Stimulated activated CD8-positive, alpha-beta memory T cell treated with anti-CD3 and anti-CD28 coated beads, Interleukin-4, amount 100 ng/mL, for 24 hours (primary cell): ENCODE measurements at places on chromosomes 11 and 22.

DNA sequence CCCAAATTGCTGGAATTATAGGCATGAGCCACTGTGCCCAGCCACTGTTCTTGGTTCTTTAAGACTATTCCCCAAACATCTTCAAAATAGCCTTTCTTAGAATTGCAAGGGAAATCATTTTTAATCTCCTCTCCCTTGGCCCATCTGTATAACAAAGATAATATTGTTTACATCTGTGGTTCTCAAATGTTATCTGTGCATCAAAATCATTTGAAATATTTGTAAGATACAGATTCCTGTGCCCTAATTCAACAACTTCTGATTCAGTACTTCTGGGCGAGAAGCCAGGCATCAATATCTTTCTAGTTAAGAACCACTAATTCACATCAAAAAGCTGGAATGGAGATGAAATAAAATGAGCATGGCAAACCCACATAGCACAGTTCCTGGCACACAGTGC lies 83.0 kb downstream of the TMPRSS5 start:
- DNase-seq: no peak

- DNase-seq: no peak
These were observed 10.4 kb downstream of the PDHX start for GRCh38 chr11:34926831-34927132.

GRCh38 chr11:75792997-75793800 lies 21.8 kb upstream of the UVRAG start:
- DNase-seq: no peak

GRCh38 chr11:11349870-11350337 lies 3.1 kb downstream of the CSNK2A3 start:
- DNase-seq: no peak

- no peak for DNase-seq
These were observed 403.1 kb upstream of the CCDC90B start for GRCh38 chr11:83689144-83689780.

GRCh38 chr22:21013657-21014201 lies 1.2 kb upstream of the P2RX6 start:
- no peak for DNase-seq

DNA sequence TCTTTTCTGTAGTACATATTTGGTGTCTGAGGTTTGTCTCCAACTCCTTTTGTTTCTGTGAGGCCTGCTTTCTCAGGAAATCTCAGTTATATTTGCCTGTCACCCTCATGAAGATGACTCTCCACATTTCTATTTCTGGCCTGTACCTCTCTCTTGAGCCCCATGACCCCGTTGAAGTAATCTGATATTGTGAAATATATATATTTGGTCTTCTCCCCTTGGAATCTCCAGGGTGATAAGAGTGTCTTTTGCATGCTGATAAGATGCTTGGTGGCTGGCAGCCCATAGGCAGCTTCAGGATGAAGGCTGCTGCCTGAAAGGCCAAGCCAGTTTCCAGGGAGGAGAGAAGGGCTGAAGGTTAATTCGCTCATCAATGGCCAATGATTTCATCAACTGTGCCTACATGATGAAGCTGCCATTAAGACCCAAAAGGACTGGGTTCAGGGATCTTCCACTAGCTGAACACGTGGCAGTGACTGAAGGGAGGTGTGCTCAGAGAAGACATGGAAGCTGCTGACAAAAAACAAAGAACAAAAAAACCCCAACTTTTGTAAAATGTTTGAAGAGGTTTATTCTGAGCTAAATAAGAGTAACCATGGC lies 67.4 kb downstream of the MICAL2 start:
- no peak for DNase-seq

GRCh38 chr22:28882545-28882877 lies 861 bp upstream of the ZNRF3 start:
- no peak for DNase-seq

DNA sequence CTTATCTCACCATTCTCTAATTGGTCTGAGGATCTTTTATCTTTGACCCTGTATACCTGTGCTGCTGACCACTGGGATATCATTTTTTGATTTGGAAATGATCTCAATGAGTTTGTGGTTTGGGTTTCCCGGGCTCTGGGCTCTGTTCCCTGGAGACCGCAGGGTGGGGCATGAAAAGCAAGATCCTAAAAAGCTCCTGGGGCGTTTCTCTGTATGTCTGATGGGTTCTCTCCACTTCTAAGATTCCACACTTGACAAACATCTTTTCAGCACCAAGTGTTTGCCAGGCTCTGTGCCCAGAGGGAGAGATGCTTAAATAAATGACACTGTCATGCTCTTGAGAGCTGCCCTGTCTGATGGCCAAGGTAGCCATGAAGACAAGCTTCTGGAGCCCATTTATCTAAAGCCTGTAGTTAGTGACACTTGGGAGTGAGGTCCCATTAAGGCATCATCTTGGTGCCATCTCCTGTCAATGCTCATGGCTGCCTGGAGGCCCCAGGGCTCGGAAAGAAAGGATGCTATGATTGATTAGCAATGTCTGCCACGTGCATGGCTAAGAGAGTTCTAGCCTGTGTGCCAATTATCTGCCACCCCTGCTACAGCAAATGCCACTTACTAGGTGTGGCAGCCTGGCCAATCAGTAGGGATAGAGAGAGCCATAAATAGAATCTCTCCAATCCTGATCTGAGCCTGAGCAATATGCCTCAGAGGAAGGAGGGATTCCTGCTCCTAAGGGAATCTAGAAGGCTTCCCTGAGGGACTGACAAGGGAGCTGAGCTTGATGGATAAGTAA lies 531.6 kb downstream of the MN1 start:
- no peak for DNase-seq

GRCh38 chr11:36193721-36194120 lies 95.5 kb downstream of the COMMD9 start:
- no peak for DNase-seq

DNA sequence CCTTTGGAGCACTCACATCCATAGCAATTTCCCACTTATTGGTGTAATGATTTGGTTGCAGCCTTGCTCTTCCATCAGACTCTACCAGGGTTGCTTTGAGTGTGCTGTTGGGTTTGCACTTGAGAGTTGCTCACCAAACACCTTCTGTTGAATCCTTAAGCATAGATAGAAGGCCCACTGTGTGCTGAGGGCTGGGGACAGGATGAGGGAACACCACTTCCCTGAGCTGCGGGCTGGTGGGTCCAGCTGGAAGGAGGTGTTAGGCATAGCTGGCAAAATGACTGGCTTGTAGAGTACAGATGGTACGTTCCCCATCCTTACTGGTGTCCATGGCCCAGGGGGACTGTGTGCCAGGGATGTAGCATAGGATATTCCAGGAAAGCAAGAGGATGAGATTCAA lies 3.9 kb downstream of the PRDM11 start:
- DNase-seq: no peak

DNA sequence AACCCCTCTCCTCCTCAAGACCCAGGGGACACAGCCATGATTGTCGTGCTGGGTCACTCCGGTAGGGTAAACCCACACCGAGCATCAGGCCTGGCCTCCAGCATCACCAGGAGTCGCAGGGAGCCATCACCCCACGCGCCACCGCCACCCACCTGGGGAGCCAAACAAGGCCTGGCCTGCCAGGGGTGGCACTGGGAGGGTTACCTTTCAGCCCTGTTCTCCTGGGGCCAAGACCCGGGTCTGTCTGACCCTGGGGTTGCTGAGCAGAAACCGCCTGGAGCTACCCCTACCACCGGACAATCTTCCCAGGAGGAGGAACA lies 39.3 kb upstream of the NNMT start:
- DNase-seq: no peak

DNA sequence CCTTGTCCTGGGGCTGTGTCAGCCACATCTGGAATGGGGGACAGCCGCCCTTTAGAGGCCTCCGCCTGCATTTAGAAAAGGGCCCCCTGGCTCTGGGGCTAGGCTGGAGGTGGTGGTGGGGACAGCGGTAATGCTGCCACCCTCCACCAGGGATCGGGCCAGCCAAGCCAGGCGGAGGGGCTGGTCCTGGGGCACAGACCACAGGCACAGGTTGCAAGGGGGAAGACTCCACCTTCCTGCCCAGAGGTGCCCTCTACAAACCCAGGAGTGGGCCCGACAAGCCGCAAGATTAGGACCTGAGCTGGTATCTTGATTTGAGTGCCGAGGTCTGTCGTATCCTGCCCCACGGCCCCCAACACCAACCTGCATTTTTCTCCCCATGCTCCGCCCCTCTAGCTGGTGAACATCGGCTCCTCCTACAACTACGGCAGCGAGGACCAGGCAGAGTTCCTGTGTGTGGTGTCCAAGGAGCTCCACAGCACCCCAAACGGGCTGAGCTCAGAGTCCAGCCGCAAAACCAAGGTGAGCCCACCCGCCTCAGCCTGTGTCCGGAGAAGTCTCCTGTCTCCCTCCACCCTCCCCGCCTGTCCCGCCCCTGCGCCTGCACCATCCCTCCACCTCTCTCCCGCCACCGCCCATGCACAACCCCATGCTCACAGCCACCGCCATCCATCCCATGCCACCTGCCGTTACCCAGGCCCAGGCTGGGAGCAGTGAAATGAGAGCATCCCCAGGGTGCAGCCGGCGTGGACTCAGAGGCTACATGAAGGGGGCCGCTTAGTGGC lies 7.6 kb downstream of the KCTD17 start:
- DNase-seq: no peak

DNA sequence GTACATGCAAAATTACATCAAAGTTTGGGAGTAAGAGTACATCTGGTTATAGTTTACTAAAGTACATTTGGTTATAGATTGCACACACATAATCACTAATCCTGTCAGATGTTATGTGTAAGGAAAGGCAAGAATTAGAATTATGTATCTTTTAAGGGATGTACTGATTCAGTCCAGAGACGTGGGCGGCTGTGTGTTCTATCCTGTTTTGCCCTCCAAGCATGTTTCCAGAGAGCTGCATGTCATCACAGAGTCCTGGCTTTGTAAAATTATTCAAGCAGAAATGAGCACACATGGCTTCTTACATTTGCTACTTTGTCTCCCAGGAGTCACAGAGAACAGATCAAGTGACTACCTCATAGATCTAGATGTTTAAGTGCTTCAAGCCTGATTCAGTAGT lies 33.2 kb upstream of the CEP126 start:
- no peak for DNase-seq

- no peak for DNase-seq
These were observed 23.5 kb upstream of the RTN4R start for GRCh38 chr22:20291604-20292063.

- DNase-seq: no peak
These were observed 29.5 kb downstream of the MMP27 start for GRCh38 chr11:102676084-102676483.

DNA sequence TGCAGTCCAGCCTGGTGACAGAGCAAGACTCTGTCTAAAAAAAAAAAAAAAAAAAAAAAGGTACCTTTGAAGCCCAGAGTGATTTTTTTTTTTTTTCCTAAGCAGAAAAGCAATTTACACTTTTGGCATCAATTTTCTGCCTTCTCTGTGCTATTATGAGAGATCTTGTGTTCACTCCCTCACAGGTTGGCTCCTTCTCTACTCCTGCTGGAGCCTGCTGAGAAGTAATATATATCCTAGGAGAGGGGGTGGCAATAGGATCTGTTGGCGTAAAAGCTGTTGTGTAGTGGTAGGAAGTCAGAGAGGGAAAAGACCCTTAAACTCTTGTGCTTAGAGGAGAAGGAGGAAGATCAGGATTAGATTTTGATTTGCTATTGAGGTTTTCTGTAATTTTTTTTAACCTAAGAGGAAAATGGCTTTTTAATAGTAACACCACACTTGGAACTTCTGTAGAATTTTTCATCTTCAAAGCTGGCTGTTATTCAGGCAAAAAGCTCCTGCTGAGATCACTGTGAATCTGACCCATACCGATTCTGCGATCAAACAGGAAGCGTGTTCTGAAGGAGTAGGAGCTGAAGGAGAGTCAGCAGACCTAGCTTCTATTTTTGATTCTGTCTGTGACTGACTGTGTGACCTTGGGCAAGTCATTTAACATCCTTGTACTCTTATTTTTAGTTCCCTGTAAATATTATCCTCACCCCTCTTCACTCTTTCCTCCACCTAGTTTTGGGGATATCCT lies 77.7 kb downstream of the TRIM44 start:
- no peak for DNase-seq

DNA sequence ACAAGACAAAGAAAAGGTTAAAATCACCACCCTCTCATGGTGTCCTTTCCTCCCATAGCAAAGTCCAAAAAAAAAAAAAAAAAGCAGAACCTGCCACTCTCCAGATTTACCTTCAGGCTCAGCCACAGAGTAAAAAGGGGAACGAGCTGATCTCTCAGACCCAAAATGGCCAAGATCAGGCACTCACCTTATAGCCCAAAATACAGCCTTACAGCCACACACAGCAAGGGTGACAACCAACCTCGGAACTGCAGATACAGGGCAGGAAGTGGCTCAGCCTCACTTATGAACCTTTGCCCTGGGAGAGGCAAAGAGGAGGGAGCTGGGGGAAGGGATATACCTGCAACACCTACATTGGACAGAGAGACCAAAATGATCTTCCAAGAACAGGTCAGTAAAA lies 4.5 kb downstream of the FHIP1B start:
- DNase-seq: no peak

GRCh38 chr11:94700622-94701021 lies 67.5 kb upstream of the AMOTL1 start:
- DNase-seq: no peak

GRCh38 chr11:36791957-36792356 lies 193.9 kb upstream of the RAG2 start:
- DNase-seq: no peak

DNA sequence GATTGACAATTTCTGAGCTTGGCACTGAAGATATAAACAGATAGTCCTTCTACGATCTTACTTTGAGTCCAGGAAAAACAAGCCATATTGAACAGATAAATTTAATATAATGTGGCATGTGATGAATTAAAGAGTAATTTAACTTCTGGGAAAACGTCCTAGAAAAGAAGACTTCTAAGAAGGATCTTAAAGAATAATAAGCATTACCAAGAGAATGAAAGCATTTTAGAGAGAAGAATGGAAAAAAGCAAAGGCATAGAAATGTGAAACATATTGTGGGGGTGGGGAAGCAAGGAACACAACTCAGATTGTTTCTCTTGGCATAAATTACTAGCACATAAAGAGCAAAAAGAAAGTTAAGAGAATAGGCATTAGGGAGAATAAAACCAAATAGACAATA lies 5.4 kb downstream of the DDIAS start:
- no peak for DNase-seq

DNA sequence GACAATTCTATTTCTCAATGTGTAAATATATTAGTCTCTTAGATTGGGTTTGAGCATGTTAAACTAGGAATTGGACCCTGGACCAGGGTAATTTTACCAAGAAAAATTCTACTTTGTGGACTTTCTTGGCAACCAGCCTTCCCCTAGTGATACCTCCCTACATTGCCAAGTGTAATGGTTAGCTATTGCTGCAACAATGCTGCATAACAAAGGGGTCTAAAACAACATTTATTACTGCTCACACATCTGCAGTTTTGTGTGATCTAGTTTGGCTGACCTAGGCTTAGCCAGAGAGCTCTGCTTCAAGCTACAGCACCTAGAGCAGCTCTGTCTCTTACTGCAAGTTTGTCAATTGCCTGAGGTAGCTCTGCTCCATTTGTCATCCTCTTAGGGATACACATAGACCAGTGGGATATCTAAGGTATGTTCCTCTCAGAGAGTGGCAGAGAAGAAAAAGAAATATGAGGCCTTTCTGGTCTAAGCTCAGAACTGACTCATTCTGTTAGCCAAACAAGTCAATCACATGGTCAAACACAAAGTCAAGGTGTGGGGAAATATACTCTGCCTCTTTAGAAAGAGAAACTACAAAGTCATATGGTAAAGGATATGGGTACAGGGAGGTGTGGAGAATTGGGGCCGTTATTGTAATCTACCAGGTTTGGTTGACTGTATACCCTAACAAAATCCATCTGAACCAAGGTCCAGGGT lies 2.0 kb upstream of the LAYN start:
- no peak for DNase-seq

- no peak for DNase-seq
These were observed 13.9 kb downstream of the MGAT3 start for GRCh38 chr22:39470451-39471291.

GRCh38 chr22:45291061-45291930 lies 6.5 kb downstream of the UPK3A start:
- no peak for DNase-seq
